ENCODE measurements at places on chromosomes 5 and 9.

- DNase-seq = no peak
These were observed 16.7 kb downstream of the WHRN start for GRCh38 chr9:114488398-114489129.

DNA sequence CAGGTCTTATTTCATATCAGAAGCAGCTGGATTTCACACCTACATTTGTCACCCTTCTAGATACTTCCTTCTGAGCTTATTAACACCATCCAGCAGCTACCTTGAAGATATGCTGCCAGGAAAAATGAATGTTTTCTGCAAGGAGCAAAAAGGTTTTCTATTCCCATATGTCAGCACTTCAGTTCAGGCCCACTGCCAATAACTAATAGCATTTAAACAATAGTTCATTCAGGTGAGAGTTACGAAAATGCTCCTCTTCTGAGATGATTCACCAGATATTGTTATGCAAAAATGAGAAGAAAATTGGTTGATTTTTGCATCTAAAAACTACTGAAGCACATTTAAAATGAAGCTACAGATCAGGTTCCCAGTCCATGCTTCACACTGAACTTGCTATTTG is 56.4 kb upstream of the ISL1 start:
- no peak for DNase-seq

- DNase-seq = peak; percentile 28
These were observed 107.6 kb upstream of the PITX1 start for GRCh38 chr5:135141303-135142268.

DNA sequence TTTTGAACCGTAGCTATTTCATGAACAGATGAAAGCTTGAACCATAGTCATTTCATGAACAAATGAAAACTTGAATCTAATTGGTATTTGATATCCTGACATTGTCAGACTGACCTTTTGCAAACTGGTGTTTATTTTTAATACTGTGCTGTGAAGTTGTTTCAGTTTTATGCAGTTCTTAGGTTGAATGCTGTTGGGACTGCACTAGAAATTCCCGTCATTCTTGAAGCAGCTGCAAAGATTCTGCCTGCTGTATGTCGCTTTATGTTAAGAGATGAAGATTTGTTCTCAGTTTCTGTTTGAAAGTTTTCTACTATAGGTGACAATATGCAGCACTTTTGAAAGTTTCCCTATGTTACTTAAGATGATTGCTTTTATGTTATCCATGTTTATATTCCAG is 22.5 kb upstream of the FAM120AOS start:
- DNase-seq = peak; percentile 34

- DNase-seq = peak; percentile 85
These were observed 78.3 kb downstream of the PARP8 start for GRCh38 chr5:50744776-50745175.

- no peak for DNase-seq
These were observed 18.4 kb upstream of the ZNF474 start for GRCh38 chr5:122110987-122111386.

- no peak for DNase-seq
These were observed 114.4 kb upstream of the SLIT3 start for GRCh38 chr5:169415371-169415770.

DNA sequence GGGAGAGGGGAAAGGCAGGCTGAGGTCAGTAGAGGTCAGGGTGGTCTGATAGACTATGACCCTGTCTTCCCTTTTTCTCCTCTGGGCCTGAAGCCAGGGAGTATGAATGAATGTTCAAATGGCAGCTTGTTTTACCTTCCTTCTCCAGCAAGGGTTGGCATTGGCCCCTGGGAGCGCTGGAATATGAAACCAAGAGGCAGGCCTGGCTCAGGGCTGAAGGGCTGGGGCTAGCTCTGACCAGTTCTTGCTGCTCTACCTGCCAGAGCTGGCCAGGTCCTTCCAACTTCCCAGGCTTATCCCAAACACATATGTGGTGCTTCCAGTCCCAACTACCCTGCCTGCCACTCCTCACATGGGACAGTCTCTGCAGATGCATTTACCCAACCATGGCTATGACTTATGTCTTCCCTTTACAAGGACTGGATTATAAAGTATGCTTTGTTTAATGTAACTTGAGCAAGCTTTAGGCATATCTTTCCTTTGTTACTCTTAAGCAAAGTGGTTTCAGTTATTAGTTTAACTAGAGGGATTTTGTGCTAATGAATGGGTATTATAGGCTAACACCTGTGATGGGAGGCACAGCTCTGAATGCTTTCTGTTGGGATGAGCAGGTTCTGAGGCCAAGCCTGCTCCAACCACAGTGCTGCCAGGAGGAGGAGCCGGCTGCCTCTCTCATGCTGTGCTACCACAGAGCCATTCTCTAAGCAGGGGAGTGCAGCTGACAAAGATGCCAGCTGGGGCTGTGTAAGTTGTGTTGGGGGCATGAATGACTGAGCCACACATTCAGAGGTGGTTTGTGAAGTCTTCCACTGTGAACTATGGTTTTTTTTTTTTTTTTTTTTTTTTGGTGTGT is 6.1 kb downstream of the CCNI2 start:
- no peak for DNase-seq

GRCh38 chr9:86277072-86277471 is 5.3 kb downstream of the ISCA1 start:
- DNase-seq = no peak

Measured in mesenchymal stem cell (in vitro differentiated cells and primary cell).